ENCODE measurements at places on chromosomes 16 and 17.

DNA sequence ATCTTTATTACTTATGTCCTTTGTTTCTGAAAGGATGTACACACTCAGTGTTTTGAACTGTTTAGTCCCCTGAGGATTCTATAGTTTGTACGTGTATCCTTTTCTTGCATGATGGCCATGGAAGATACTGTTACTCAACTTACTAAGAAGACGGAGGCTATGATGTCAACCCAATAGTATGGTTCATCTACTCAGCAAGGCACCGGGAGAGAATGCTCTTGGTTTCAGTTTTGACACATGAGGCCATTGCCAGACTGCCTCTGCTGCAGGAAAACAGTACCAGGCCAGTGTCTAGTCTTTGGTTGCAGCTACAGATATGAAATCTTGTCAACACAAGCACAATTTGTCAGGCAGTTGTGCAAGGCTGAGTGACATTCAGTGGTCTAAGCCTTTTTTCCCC, 134.5 kb downstream of the MRTFB start:
- no peak for DNase-seq

DNA sequence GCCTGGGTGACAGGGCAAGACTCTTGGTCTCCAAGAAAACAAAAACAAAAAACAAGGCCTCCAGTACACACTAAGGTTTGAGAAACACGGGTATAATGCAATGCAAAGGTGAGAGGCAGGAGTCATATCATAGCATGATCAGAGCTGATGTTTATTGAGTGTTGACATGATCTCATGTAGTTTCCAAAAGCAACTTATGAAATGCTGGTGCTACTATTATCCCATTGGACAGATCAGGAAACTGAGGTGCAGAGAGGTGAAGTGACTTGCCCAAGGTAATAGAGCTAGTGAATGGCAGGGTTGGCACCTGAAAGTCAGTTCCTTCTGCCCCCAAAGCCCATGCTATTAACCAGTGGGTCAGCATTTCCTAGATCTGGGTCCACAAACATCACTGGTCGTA, 3.1 kb upstream of the NPIPB7 start:
- no peak for DNase-seq

DNA sequence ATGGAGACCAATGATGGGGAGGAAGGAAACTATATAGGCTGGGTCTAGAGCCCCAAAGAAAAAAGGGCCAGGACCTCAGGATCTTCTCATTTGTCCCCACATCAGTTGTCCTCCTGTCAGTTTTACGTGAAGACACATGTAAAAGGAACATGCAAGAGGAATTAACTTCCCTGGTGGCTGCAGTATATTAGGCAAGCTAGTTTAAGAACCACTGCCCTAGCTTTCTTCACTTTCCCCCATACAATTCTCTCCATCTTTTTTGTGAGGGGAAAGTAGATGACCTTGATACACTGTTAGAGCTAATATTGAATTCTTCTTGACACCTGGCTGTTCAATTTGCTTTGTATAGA, 2.3 kb downstream of the MAP3K3 start:
- no peak for DNase-seq

DNA sequence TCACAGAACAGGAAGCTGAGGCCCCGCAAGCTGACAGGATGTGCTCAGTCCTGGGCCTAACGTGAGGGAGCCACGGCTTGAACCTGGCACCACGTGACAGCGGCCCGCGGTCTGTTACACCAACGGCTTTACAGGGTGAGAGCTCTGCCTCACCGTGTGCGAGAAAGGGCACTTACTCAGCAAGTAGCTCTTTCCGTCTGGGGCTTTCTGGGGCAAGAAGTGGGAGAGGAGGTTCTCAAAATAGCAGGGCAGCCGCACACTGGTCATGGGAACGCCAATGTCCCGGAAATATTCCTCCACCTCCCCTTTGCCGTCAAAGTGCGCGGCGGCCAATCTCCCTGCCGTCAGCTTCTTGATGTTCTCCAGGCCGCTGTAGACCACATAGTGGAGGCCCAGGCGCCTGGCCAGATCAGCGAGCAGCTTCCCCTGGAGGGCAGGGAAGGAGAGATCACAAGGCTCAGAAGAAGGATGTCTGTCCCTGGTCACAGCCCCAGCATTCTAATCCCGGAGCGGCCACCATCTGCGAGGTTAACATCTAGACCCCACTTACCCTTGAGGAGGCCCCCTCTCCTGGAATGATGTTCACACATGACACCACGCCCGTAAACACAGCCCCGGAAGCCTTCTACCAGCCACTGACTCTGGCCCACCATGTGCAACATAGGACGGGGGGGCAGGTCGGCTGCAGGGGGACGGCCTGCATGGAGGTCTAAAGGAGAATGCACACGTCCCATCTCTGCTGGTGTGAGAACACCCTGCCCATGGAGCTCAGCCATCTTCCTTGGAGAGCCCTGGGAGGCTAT, 8.2 kb downstream of the NMRAL1 start:
- no peak for DNase-seq

DNA sequence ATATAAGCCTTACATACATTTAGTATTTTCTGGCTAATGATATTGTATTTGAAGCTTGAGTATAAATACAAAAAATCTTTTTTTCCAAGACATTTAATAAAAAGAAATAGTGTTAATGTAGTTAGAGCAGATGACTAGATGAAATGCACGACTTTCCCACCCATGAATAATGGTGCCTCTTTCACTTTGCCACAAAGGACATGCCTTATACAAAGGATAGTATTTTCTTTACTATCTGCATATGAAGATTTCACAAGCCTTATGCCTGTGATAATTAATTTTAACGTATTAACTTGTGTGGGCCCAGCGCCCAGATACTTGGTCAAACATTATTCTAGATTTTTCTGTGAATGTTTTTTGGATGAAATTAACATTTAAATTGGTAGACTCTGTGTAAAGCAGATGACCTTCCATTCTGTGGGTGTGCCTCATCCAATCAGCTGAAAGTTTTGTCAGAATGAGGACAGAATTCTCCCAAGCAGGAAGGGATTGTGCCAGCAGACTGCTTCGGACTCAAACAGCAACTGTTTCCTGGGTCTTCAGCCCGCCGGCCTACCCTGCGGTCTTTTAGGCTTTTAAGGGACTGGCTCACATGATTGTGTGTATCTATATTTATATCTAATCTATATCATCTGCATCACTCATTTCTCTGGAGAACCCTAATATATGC, 115.4 kb downstream of the USP22 start:
- no peak for DNase-seq

- DNase-seq: no peak
These were observed 3.9 kb downstream of the SSTR2 start for GRCh38 chr17:73168667-73169066.

GRCh38 chr16:5639531-5639930, 541.9 kb upstream of the EEF2KMT start:
- DNase-seq: no peak

GRCh38 chr17:65956814-65957213, 235.1 kb downstream of the CEP112 start:
- DNase-seq: no peak
